ENCODE measurements at places on chromosomes 7 and 10. TPM values are rescaled to one million over a fixed set of nuclear protein-coding genes. Genes with fewer than 3 reads are reported as not detected.

CNPY1 gene
- not detected for total RNA-seq

TMEM270 gene
- total RNA-seq = not detected

HKDC1 gene
- total RNA-seq = 1.1 TPM

HGF gene
- 13.0 TPM for total RNA-seq

ZNF273 gene
- 9.6 TPM for total RNA-seq

PBLD gene
- total RNA-seq = 6.8 TPM

MUC3A gene
- total RNA-seq = not detected

ASAH2 gene
- 0.80 TPM for total RNA-seq

VGF gene
- 0.45 TPM for total RNA-seq

SMKR1 gene
- total RNA-seq = 0.71 TPM

SEC61A2 gene
- total RNA-seq = 10.1 TPM

NODAL gene
- total RNA-seq = not detected

GPC2 gene
- 9.6 TPM for total RNA-seq

KNDC1 gene
- not detected for total RNA-seq

ITIH5 gene
- not detected for total RNA-seq

CLRN3 gene
- total RNA-seq = not detected

CALCR gene
- not detected for total RNA-seq

MYO3A gene
- not detected for total RNA-seq

SLC29A3 gene
- total RNA-seq = 1.8 TPM

CPN1 gene
- total RNA-seq = not detected

UNC5B gene
- total RNA-seq = 0.13 TPM

LRMDA gene
- total RNA-seq = not detected

ZNF487 gene
- 6.0 TPM for total RNA-seq

BHLHA15 gene
- 0.45 TPM for total RNA-seq

SLC26A5 gene
- total RNA-seq = not detected

HTR7 gene
- 19.6 TPM for total RNA-seq

TACC2 gene
- total RNA-seq = 11.3 TPM

MCM10 gene
- total RNA-seq = 26.1 TPM

PDE1C gene
- total RNA-seq = 0.06 TPM

SP8 gene
- not detected for total RNA-seq

MYL10 gene
- total RNA-seq = 0.34 TPM

PI4K2A gene
- 32.5 TPM for total RNA-seq

ADCY1 gene
- 0.52 TPM for total RNA-seq

ASZ1 gene
- not detected for total RNA-seq

CRYGN gene
- total RNA-seq = not detected

NEUROG3 gene
- total RNA-seq = not detected

CLCN1 gene
- total RNA-seq = not detected

SPDYE6 gene
- not detected for total RNA-seq

BZW2 gene
- total RNA-seq = 105 TPM

CAMK1D gene
- 0.45 TPM for total RNA-seq

ZNF277 gene
- total RNA-seq = 24.4 TPM

HIBADH gene
- total RNA-seq = 99.7 TPM

MACC1 gene
- 0.11 TPM for total RNA-seq

Measured in LHCN-M2 (cell line).